A549 treated with CpdA at 1 μM for 4 hours (cell line): ENCODE measurements at places on chromosomes 11 and 22. TPM values are rescaled to one million over a fixed set of nuclear protein-coding genes. Genes with fewer than 3 reads are reported as not detected.

The PELI3 gene
- total RNA-seq = 4.2 to 6.4 TPM (median 4.6 TPM) in 5 replicates

The SFI1 gene
- 9.6 to 12.8 TPM (median 11.5 TPM) in 5 replicates for total RNA-seq

The CALCA gene
- total RNA-seq = 0.03 TPM in 1 of 5 replicates, not detected in the others

The PAX6 gene
- total RNA-seq = 1.2 to 3.3 TPM (median 1.7 TPM) in 5 replicates

The SLC5A1 gene
- 0.03 TPM in 1 of 5 replicates, not detected in the others for total RNA-seq
